ENCODE measurements at places on chromosomes 6 and 20.

DNA sequence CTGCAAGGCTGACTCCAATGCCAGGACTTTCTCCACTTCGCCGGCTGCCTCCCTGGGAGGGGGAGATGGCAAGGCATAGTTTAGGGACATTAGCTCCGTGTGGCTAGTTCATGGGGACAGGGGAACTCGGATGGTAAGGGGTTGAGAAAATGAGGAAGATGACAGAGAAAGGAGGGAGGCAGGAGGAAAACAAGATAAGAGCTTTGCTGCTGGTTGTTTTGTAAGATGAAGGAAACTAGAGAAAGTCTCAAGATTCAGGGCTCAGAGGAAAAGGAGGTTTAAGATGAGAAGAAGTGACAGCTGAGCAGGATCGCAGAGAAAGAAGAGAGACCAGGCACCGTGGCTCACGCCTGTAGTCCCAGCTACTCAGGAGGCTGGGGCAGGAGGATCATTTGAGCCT, 180.9 kb upstream of the RREB1 start:
- DNase-seq: no peak

GRCh38 chr6:84860920-84861319, 96.5 kb upstream of the TBX18 start:
- no peak for DNase-seq

DNA sequence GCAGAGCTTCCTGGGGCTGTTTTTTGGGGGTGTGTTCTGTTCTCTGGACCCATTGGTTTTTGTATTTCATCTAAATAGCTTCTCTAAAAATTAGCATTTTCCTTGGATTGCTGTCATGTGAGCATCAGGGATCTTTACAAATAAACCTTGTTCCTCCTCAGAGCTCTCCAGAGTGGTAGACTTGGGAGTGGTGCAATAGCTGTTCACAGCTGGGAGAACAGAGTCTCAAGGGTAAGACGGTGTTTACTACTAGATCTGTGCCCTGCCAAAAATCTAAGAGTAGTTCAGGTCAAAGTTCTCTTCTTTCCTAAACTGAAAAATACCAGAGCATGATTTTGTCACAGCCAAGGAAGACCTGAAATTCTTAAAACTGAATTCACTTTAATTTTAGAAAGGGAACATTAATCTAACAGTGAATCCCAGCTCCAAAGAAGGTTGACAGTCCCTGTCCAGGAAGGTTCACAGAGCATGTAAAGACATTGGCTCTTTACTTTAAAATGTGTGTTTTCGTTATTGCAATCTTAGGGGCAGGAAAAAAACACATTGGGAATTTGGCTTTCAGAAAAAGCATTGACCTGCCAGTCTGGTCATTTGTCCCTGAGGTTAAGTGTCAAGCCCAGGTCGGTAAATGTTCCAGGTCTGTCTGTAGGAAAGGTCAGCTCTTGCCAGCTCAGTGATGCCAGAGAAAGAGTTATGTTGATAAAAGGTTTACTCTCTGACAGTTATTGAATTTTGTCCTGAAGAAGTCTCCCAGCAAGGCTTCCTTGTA, 43.3 kb downstream of the VAPB start:
- DNase-seq: no peak

DNA sequence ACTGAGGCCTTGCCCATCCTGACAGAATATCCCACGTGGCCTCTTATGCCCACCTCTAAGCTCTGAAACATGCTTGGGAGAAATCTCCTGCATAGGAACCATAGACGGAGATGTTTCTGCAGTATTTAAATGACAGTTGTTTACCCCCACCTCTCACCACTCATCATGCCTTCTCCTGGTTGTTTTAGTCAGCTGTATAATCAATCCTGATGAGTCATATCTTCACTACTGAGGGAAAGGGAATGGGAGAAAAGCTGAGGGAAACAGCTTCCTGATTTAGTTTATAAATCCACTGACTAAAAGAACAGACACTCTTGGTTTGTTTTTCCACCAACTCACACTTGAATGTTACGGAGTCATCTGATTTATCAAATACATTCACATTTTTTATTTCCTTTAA, 113.2 kb upstream of the TENT5A start:
- DNase-seq: no peak

DNA sequence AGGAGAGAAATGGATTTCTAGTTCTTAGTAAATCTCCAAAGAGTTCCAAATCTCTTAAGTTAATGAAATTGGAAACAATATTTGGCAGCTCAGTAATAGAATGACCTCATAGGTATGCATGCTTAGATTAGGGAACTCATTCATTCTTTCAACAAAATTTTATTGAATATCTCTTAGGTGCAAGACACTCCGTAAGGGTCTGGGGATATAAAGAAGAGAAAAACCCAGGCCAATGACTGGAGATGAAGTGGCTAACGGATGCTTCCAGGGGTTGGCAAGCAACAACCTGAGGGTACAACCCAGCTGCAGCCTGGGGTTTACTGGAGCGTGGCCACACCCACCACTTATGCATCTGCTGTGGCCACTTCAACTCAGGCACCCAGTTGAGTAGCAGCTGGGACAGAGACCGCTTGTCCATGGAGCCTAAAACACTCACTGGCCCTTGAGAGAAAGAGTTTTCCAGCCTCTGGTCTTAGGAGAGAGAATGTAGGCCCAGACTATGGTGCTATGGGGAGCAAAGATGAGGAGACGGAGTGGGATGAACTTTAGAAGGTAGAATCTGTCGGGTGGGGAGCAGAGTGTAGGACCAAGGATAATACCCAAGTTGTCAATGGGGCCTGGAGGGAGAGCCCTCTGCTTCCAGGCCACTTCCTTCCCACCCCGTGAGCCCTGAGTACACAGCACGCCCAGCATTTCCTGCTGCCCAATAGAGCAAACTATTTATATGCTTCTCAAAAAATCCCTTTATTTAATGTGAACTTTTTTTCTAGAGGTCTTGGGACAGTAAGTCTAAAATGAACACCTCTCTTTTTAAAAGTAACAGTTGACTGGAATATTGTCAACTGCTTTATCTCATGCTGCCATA, 46.8 kb upstream of the PXDC1 start:
- no peak for DNase-seq

- DNase-seq: no peak
Observed at GRCh38 chr20:549722-550496, 6.3 kb upstream of the CSNK2A1 start.

DNA sequence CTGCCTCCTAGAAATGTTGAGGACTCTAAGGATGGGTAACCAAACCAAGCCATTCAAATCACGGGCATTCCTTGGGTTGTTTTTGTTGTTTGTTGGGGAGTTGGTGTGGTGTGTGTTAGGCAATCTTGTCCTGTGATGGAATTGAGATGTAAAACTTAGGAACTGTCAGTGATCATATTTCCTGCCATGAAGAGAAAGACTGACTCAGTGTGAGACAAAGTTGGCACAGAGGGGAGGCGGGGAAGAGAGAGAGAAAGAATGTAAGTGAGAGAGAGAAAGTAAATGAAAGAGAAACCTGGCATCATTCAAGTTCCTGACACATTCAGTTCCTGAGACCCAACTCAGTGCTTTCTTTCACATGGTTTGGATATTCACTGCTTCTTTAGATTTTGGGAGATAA, 21.6 kb upstream of the FBXO30 start:
- no peak for DNase-seq

- no peak for DNase-seq
Observed at GRCh38 chr20:19937218-19937617, 79.9 kb upstream of the NAA20 start.

- no peak for DNase-seq
Observed at GRCh38 chr6:103723438-103724322, 1136.0 kb downstream of the HACE1 start.

GRCh38 chr6:83221889-83222479, 28.8 kb downstream of the RWDD2A start:
- no peak for DNase-seq

- DNase-seq: no peak
Observed at GRCh38 chr6:146887447-146888077, 288.8 kb downstream of the ADGB start.

DNA sequence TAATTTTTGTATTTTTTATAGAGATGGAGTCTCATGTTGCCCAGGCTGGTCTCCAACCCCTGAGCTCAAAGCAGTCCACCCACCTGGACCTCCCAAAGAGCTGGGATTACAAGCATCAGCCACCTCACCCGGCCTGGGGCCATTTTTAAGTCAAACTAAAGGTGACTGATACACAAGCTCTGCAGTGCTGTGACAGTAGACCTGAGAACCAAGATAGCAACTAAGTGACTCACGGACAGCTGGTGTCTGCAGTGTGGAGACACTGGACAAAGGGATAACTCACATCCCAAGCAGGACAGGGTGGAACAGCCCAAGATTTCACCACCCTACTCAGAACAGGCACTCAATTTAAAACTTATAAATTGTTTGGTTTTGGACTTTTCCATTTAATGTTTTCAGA, 402.5 kb downstream of the CD83 start:
- DNase-seq: no peak

GRCh38 chr6:98118397-98119045, 715.9 kb upstream of the POU3F2 start:
- DNase-seq: no peak

DNA sequence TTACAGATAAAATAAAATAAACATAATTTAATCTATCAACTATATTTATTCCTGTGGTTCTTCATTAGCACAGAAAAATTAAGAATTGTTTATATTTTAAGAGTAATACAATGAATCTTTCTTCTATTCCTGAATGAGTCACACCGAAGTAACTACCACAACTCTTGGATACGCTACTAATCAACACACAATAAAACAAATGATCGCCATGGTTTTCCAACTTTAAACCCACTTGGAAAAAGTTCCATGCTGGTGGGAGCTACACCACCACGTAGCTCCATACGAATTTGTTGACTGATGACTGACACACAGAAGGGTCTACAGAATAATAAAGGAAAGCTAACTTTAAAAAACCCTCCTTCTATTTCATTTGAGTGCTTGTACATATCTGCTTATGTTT, 135.8 kb upstream of the NEDD9 start:
- no peak for DNase-seq

DNA sequence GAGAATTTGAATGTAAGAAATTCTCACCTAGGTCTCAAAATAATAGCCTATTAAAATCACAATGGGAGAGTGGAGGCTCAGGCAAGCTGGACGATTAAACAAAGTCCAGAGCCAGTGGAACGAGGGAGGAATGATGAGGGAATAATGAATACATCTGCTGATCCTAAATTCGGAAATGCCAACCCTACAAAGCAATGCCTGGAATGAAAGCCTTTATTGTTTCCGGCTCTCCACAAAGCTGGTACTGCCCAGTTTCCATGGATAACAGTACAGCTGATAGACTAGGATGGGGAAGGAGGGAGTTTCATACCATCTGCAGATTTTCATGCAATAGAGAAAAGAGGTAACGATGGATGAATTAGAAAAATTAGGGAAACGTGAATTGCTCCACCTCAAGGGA, 356.1 kb downstream of the CBLN4 start:
- no peak for DNase-seq

DNA sequence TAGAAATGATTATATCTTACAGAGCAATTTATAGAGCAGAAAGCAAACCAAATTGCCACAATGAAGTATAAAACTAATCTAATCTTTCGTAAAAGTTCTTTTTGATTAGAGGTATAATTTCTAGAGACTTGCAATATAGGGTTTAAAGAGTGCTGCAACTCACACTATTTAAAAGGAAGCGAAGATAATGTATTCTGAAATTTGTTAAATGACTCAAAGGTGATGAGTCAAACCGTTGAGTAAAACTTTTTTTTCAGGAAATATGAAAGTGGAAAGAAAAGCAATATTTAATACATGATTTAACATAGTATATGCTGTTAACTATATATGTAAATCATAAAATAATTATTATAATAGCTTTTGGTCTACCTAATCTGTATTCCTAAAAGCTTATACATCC, 133.6 kb downstream of the SYNE1 start:
- DNase-seq: no peak

DNA sequence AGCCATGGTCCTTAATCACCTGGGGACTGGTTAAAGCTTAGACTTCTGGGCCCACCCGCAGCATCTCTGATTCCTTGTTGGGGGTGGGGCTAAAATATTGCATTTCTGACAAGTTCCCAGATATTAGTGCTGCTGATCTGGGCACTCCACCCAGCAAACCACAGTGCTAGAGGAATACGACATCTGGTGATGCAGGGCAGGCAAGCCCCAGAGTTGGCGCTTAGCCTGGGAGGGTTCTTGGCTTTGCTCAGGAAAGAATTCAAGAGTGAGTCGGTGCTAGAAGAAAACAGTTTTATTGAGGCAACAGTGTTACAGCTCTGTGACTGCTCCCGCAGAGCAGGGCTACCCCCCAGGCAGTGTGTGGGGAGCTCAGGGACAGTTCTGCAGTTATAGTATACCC, 210.7 kb downstream of the TFAP2C start:
- DNase-seq: no peak
